ENCODE measurements at places on chromosomes 1 and 21. TPM values are rescaled to one million over a fixed set of nuclear protein-coding genes. Genes with fewer than 3 reads are reported as not detected.

DNA sequence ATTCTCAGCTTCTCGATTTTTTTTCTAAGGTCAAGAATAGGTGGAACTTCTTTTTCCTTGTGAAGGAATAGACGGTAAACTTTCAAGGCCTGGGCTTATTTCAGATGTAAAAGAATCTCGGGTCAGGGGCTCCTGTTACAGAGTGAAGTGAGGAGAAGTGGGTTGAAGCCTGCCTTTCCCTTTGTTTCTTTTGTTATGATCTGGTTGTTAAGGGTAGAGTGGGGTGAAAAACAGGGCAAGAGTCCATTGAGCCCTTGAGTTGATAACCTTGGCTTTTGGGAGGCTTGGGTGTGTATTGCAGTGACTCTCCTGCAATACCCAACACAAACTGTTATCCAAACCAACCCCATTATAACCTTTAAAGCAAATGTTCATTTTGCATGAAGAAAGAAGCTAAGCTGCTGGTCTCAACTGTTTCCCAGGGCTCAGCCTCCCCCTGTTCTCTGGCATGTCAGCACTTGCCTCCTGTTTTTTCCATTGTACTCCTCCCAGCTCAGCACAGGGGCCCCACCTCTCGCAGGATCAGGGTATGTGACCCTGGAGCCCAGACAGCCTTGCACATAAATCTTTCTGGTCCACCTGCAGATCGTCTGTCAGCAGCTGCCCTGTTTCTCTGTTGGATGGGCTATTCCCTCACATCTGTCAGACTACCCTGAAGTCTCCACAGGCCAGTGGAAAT lies 102.4 kb downstream of the CACHD1 start:
- H3K27ac ChIP-seq, result no peak overlapping the region
- H3K27me3 ChIP-seq, result peaks cover 3% of the 10 kb centered on the region
- no peak overlapping the region for H3K4me3 ChIP-seq
- H3K4me1 ChIP-seq, result no peaks in the 10 kb centered on the region
- DNase-seq, result no peak
- no peaks in the 10 kb centered on the region for H3K36me3 ChIP-seq

DNA sequence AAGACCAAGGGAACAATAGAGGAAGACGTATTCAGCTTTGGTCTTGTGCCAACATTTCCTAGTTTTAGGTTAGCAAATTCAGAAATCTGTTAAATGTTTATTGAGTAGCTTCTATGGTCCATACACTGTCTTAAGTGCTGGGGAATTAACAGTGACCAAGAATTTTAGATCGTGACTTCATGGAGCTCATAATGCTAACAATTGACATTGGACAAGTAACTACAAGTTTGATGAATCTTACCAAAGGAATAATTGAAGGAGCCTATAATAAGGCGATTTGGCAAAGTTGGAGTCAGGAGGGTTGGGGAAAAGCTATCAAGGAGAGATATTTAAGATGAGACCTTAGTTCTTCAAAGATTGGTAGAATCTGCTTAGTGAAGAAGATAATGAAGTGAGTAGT lies 1.4 kb upstream of the SLAMF9 start:
- H3K36me3 ChIP-seq, result no peaks in the 10 kb centered on the region
- no peak for DNase-seq
- H3K27me3 ChIP-seq, result peaks cover 37% of the 10 kb centered on the region
- H3K4me1 ChIP-seq, result peaks cover 17% of the 10 kb centered on the region

DNA sequence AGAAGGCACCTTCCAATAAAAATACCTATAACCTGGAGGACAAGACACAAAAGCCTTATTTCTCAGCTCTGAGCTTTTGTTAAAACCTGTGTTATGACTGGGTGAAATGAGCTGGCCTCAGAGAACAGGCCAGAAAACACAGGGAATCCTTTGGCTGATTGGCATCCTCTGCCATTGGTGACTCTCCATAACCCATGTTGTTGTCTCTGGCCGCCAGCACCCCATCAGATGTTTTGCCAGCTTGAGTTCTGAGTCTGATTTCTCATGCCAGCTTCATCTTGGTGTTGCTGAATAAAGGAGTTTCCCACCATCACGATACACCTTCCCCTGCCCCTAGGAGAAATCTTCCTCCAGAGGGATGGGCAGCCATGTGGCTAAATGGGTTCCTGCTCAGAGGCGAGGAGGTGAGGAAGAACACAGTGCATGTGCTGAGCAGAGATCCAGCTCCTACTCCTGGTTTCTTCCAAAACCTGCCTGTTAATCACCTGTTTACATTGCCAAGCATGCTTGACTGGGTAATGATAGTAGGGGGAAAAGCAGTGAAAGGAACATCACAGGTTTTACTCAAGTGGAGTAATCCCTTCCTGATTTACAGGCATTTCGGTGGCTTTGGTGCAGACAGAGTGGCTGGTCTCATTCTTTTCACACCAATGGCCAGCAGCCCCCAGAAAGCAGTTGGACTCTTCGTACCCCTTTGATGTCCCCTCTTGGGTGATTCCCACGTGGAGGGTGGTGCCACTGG lies 109.8 kb downstream of the ROR1 start:
- no peaks in the 10 kb centered on the region for H3K27me3 ChIP-seq
- no peak for DNase-seq
- no peaks in the 10 kb centered on the region for H3K36me3 ChIP-seq

The ELAPOR1 gene
- total RNA-seq, result 4.5 TPM

The POLR3GL gene
- 23.5 TPM for total RNA-seq

The NR5A2 gene
- total RNA-seq, result 0.59 TPM

The APOBEC4 gene
- total RNA-seq, result not detected

DNA sequence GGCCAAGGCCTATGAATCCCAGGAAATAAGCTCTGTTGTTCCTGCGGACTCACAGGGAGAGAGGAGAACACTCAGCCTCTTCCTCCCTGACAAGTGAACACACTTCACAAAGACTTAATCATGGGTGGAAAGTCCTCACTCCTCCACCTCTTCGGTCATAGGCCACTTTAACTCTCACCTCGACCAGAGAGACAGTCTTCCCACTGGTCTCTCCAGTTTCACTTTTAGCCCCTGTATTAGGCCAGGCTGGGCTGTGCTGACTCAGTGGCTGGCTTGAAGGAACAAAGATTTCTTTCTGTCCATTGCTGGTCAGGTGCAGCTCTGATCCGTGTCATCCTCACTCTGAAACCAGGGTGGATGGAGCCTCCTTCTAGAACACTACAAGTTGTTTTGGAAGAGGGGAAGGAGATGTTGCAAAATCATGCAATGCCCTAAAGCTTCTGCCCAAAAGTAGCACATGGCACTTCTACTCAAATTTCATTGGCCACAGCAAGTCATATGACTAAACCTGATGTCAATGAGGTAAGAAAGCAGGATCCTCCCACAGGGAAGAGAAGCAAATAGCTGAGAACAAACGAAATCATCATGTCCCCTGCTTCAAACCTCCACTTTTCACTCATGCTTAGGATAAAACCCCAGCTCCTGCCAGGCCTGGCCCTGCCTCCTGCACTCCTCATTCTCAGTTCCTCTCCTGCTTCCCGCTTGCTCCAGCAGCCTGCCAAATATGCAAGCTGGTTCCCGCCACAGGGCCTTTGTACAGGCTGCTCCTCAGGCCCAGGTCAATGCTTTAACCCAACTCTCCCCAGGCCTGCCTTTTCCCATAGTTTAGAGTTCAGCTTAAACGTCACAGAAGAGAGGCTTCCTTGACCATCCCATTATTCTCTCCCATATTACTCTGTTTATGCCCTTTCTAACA lies 150.5 kb upstream of the RUNX3 start:
- no peak for DNase-seq
- no peak overlapping the region for H3K4me3 ChIP-seq

The LCK gene
- 481 TPM for total RNA-seq
